Stimulated activated CD4-positive, alpha-beta T cell treated with anti-CD3 and anti-CD28 coated beads, Interleukin-2, amount 100 ng/mL, for 4 hours (primary cell): ENCODE measurements at places on chromosomes 11 and 22.

GRCh38 chr22:44531487-44531886, 33.5 kb upstream of the RTL6 start:
- no peak for DNase-seq

- DNase-seq: no peak
These were observed 26.5 kb downstream of the CTNND1 start for GRCh38 chr11:57787920-57788702.

GRCh38 chr22:29224121-29224858, 18.6 kb downstream of the EMID1 start:
- DNase-seq: no peak

DNA sequence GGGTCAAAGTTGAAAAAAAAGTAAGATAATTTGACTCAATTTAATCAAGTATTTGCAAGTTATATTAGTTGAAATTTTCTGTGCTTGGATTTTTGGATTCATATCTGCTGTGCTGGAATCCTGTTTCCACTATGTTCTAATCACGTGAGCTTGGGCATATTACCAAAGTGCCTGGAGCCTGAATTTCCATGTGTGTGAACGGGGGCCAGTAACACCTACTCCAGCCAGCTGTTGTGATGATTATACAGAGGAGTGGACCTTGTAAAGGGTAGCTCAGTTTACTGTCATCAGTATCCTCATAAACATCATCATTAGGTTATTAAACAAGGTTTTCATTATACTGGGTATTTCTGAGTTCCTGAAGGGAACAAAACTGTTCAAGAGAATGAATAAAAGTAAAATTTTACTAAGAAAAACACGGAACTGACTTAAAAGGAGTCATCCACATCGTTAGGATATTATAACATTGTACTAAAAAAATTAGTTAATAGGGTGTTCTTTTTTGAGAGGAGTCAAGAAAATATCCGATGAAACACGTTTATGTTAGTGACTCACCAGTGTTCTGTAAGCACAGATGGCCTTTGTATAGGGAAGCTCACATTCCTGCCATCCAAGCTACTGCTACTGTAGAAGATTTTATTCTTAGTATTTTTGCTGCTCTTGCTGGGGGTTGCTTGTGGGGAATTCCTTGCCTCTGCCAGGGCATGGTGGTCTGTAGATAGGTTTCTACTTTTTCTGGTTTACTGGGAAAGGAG, 144.1 kb downstream of the ARHGAP42 start:
- DNase-seq: no peak

DNA sequence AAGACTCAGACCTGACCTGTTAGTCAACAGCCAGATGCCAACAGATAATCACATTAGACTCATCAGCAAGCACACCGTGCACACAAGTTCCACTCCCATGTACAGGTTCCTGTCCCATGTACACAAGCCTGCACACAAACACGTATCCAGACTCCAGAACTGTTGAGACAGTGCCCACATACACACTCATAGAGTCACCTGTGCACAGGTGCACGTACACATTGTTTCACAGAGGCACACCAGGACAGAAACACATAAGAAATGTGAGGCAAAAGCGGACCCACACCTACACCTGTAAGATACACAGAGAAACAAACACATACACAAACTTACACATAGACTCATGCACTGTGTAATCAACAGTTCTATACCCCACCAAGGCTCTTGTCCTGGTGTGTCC, 2.7 kb upstream of the ZNF74 start:
- no peak for DNase-seq

DNA sequence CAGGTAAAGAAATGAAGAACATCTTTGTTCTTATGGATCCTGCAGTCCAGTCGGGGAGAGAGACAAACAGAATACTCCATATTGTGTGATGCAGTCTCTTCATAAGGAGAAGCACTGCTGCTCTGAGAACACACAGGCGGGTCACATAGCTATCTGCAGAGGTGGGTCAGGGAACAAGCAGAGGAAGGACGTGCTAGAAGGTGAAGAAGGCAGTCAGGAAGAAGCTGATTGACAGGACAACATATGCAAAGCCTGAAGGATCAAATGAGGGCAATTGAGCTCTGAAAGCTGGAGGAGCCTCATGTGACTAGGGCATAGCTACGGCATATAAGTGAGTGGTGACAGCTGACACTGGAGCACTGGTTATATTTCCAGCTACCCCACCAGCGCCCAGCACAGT, 122.5 kb downstream of the OPCML start:
- DNase-seq: no peak

- DNase-seq: no peak
These were observed 4.2 kb downstream of the NOX4 start for GRCh38 chr11:89487016-89487415.

DNA sequence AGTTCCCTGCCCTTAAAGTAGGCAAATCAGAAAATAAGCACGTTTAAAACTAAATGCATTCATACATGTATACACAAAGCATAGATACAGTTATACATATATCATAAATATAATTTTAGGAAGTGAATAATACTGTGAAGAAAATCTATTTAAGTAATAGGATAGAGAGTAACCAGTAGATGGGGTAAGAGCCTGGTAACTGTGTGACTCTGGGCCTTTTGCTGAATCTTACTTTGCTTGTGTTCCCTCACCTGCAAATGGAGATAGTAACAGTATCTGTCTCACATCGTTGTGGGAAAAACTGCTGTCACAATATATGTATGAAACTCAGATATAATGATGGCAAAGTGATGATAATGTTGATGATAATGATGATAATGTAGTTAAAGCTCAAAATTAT, 29.9 kb downstream of the MS4A2 start:
- DNase-seq: no peak

- DNase-seq: no peak
These were observed 3.2 kb upstream of the MUC6 start for GRCh38 chr11:1039481-1040427.

GRCh38 chr22:22388090-22388489, 120.5 kb downstream of the ZNF280B start:
- no peak for DNase-seq

GRCh38 chr22:35319244-35319985, 19.7 kb downstream of the TOM1 start:
- DNase-seq: no peak

- DNase-seq: no peak
These were observed 26.0 kb downstream of the ENDOD1 start for GRCh38 chr11:95115597-95115996.

GRCh38 chr11:34339149-34340064, 18.4 kb downstream of the ABTB2 start:
- DNase-seq: no peak

DNA sequence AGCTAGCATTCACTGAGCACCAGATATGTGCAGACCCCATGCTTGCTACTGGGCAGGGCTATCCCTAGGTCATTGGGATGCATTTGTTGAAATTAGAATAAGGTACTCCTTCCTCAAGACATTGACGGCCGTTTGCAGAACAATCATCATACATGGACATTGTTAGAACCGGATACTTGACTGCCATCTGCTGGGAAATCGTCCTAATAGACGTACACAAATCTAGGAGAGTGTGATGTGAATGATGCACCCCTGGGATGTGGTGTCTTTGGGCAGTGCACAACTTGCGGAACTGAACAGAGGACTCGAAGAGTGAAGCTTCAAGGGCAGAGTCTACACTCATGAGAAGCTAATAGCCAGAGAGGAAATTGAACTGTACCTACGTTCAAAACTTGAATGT, 35.9 kb downstream of the MYO18B start:
- DNase-seq: no peak

- DNase-seq: no peak
These were observed 11.8 kb upstream of the SWAP70 start for GRCh38 chr11:9651899-9652748.

DNA sequence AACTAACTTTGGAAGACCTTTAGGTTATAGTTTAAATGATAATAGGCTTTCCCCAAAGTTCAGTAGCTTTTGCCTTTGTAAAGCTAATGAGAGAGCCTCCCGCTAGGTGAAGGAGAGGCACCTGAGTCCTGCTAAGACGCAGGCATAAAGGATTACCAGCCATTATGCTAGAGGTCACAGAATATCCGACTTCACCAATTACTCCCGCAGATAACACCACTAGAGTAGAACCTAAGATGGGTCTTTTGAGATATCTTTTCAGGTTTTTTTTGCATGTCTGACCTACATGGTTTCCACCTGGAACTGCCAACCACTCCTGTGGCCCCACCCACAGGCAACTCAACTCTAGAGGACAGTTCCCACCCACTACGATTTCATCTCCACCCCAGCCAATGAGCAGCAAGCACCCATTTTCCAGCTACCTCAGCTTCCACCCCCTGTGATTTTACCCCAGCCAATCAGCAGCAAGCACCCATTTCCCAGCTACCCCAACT, 314.3 kb downstream of the BRD1 start:
- no peak for DNase-seq

- DNase-seq: no peak
These were observed 62.0 kb downstream of the IGF2 start for GRCh38 chr11:2077061-2077802.

DNA sequence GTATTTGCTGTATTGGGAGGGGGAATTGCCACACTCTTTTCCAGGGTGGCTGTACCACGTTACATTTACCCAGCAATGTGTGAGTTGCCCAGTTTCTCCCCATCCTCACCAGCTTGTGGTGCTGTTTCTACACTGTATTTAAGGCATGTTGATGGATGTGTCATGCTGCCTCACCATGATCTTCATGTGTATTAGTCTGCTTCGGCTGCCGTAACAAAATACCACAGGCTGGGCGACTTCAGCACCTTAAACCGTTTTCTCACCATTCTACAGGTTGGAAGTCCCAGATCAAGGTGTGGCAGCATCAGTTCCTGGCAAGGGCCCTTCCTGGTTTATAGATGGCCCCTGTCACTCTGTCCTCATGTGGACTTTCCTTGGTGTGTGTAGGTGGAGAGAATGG, 169.7 kb downstream of the IGLL1 start:
- DNase-seq: no peak

- no peak for DNase-seq
These were observed 44.6 kb downstream of the KCNQ1OT1 start for GRCh38 chr11:2655016-2655719.

- no peak for DNase-seq
These were observed 36.8 kb downstream of the MCHR1 start for GRCh38 chr22:40716116-40716515.

GRCh38 chr11:73645972-73646631, at the start of gene PLEKHB1:
TSS of gene PLEKHB1 (plus strand) at chr11:73646581. CDS start at chr11:73646609, 28 bp downstream.
- no peak for DNase-seq

- DNase-seq: no peak
These were observed 85.5 kb downstream of the AMBRA1 start for GRCh38 chr11:46508360-46508759.

DNA sequence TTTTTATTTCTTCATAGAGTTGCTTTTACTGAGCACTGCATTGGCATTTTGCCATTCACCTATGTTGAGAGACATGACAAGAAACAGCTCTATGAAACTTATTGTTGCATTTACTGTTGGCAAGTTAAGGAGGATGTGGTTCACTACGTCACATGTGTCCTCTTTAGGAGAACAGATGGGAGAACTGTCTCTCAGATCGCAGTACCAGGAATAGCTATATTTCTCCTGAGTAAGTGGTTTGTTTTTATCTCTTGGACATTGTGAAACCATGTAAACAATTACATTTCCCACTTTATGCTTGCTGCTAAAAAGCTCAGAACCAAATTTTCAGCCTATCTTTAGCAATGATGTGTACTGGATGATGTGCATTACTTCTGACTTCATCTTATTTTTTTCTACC, 34.8 kb upstream of the PSMA1 start:
- no peak for DNase-seq

GRCh38 chr11:100883830-100884229, 196.7 kb downstream of the ARHGAP42 start:
- no peak for DNase-seq

GRCh38 chr22:25970374-25970911, 198.8 kb upstream of the SEZ6L start:
- no peak for DNase-seq

GRCh38 chr11:100174881-100175280, 512.2 kb upstream of the ARHGAP42 start:
- no peak for DNase-seq

DNA sequence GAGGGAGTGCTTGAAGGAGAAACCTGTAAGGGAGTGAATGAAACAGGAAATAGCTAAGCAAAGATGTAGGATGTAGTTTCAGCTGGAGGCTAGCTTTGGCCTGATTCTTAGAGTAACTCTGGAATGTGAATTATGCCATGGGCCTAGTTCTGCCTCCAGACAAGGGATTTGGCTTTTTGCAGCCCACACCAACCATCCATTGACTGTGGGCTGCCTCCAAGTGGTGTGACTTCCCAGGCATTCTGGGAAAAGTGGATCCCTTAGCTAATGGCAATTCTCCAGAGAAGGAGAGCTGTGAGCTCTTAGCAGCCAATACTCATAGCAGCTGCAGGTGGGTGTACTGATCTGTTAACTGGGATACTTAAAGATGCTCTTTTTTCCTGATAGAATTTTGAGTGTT, 2.0 kb upstream of the OR9I1 start:
- DNase-seq: no peak

DNA sequence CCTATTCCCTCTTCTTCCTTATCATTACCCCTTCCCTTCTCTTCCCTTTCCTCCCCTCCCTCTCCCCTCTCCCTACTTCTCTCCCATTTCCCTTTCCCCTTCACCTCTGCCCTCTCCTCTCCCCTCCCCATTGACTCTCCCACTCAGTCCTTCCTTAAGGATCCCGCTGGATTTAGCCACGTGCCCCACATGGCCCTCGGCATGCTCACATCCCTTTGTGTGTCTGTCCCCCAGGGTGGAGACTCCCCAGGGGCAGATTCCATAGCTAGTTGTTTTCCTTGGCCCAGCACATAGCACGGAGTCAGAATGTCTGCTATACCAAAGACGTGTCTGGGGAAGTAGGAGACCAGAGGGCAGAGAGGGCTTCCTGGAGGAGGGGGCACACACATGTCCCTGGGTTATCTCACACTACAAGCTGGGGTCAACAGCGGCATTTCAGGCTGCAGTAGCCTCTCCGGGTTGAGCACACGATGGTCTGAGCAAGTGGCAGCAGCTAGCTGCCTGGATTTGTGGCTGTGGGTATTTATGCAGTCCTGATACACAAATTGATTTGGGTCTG, 487.0 kb downstream of the TBC1D22A start:
- no peak for DNase-seq
